ENCODE measurements at places on chromosomes 1 and 21. TPM values are rescaled to one million over a fixed set of nuclear protein-coding genes. Genes with fewer than 3 reads are reported as not detected.

The BCAN gene
- total RNA-seq: not detected

The COL11A1 gene
- 19.0 TPM for total RNA-seq

The LRRC40 gene
- total RNA-seq: 42.7 TPM

The CFAP141 gene
- total RNA-seq: not detected

The UBE2U gene
- total RNA-seq: not detected

The C1orf87 gene
- not detected for total RNA-seq

The GLIS1 gene
- total RNA-seq: 1.9 TPM

The CLDN14 gene
- not detected for total RNA-seq

The OR2L13 gene
- not detected for total RNA-seq

The LIN28A gene
- not detected for total RNA-seq

The FCRL6 gene
- total RNA-seq: not detected

The NKAIN1 gene
- 2.2 TPM for total RNA-seq

The SLAMF9 gene
- total RNA-seq: 0.60 TPM

The FOXD2 gene
- 0.48 TPM for total RNA-seq

The TDRD5 gene
- not detected for total RNA-seq

The TMEM125 gene
- not detected for total RNA-seq

The ZSWIM5 gene
- not detected for total RNA-seq

The C1orf141 gene
- total RNA-seq: not detected

The PDIK1L gene
- total RNA-seq: 11.5 TPM

The SPRR2G gene
- not detected for total RNA-seq

The TSPAN1 gene
- not detected for total RNA-seq

The KCNT2 gene
- total RNA-seq: not detected

The ERICH3 gene
- total RNA-seq: 0.72 TPM

The ATP1A4 gene
- total RNA-seq: not detected

The TMEM82 gene
- not detected for total RNA-seq

The S100A4 gene
- 836 TPM for total RNA-seq

The INSRR gene
- not detected for total RNA-seq

The RGS16 gene
- 4.1 TPM for total RNA-seq

The AIRE gene
- total RNA-seq: 0.10 TPM

The LCE6A gene
- total RNA-seq: not detected

The SFN gene
- not detected for total RNA-seq

The CAPN8 gene
- not detected for total RNA-seq

The FBXO44 gene
- 4.7 TPM for total RNA-seq

The RNF115 gene
- 10.2 TPM for total RNA-seq

The RGS13 gene
- 0.20 TPM for total RNA-seq

The SHISA4 gene
- 22.3 TPM for total RNA-seq

The FCRLB gene
- 2.4 TPM for total RNA-seq

The AUNIP gene
- 10.0 TPM for total RNA-seq

The FCGR1A gene
- total RNA-seq: not detected

The FCAMR gene
- not detected for total RNA-seq

The SLC35F3 gene
- 4.9 TPM for total RNA-seq

The RCSD1 gene
- 0.12 TPM for total RNA-seq

The CHD1L gene
- total RNA-seq: 23.2 TPM

The PROK1 gene
- 0.24 TPM for total RNA-seq

The CYP4A11 gene
- not detected for total RNA-seq

The TRMT1L gene
- 20.4 TPM for total RNA-seq

The HAO2 gene
- not detected for total RNA-seq

The NHLH1 gene
- not detected for total RNA-seq

Measured in RPMI7951 (cell line).